ENCODE measurements at places on chromosomes 3 and 15.

DNA sequence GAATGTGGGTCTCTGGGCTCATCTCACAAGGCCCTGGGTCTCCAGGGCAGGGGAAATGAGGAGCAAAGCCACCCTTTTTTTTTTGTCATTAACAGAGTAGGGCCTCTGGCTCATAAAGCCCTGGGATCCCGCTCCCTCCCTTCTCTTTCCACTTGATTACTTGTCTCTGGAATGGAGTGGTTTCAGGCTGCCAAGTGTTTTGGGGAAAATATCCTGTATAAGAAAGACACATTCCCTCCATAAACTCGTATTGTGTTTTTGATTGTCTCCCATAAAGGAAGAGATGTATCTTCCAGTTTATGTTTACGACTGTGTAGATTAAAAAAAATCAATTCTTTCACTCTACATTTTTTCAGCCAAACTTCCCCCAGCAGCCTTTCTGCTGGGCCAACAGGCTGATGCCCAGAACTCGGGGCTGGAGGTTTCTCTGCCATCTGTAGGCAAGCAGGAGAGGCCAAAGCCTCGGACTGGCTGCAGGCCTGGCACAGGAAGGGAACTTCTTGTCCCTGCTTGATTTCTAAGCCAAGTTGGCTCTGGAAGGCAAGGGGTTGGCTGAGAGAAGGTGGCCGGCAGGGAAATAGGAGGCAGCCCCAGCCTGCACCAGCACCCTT lies 49.4 kb upstream of the INSYN1 start:
- DNase-seq = no peak

DNA sequence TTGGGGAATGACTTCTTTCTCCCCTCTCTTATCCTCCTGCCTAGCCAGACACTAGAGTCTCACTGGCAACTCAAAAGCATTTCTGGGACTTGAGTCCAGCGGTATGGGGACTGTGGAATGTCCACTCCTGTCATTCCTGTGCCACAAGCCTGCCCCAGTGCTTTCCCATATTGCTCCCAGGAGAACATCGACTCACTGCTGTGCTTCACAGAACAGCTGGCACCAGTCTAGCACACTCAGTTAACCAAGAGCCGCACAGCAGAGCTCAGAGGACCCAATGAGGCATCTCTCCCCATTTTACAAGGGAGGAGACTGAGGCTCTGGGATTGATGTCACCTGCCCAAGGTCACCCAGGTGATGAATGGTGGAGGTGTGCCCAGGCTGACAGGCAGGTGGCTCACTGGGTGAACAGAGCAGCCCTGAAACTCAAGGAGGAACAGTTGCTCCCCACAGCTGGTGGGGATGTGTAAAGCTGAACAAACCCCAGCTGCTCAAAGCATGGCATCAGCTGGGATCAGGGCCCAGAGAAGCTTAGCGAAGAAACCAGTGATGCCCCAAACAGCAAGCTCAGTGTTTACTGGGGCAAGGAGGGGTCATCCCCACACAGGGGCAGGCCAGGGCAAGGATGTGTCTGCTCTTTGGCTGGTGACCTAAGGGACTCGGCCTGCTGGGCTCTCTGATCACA lies 35.4 kb upstream of the DUSP7 start:
- no peak for DNase-seq

GRCh38 chr15:50791486-50791885 lies 26.0 kb upstream of the SPPL2A start:
- no peak for DNase-seq

DNA sequence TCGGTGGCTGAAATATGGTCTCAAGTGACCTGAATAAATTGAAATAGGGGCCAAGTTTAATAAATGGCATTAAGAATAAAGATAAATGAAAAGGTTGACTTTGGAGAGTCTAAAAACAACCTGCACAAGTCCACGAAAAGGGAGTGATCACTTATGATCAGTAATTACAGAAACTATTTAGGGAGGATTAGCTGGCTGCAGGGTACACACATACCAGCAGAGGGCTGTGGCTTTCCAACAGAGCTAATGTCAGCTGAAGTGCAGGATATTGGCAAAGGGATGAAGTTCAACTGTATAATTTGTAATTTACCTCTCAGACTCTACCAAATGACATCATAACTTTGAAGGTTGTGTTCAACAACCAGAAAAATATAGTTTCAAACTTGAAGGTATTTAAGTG lies 86.8 kb downstream of the SYNPR start:
- DNase-seq = no peak

GRCh38 chr15:89329329-89330084 lies 5.1 kb downstream of the POLG start:
- DNase-seq = peak; percentile 53

DNA sequence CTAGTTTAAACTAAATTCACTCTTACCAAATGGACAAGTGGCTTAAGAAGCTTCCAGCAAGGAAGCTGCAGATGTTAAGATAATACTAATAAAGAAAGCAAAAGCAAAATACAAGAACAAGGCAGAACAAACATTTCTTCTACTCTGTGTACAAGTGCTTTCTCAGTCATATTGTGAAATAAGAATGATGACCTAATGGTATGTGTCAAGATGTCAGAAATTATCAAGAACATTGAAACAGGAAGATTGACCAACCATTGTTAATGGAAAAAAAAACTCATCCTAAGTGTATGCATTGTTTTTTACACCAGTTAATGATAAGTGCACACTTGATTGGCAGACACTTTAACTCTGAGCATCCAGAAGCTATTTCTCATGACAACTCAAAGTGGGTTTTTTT lies 65.4 kb upstream of the P2RY1 start:
- DNase-seq = no peak

DNA sequence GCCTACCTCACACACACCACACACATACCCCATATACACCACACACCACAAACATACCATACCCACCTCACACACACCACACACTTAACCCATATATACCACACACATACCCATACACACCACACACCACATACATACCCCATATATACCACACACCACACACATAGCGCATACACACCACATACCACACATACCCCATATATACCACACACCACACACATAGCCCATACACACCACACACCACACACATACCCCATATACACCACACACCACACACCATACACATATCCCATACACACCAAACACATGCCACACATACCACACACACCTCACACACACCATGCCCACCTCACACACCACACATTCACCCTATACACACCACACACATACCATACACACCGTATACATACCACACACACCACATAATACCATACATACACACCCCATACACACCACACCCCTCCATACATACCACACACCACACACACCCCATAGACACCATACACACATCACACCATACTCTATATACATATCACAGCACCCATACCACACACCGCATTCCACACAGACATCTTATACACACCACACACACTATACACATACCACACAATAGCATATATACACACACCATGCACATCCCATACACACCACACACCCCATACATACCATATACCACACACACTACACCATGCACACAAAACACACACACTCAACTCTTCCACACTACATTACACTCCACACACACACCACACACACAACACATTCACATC lies 29.5 kb downstream of the APBA2 start:
- DNase-seq = no peak

- DNase-seq = no peak
Measured at GRCh38 chr3:12468757-12469156, 15.5 kb upstream of the TSEN2 start.

- DNase-seq = no peak
Measured at GRCh38 chr3:106745344-106746168, 631.7 kb upstream of the CCDC54 start.

Measured in CD4-positive, alpha-beta T cell treated with Interleukin-4 for 4 hours (primary cell).